ENCODE measurements at places on chromosomes 1 and 21.
A peak's percentile ranks its signal among the peaks of the same experiment; 100 is the strongest.

GRCh38 chr1:42851960-42852607, 5.7 kb downstream of the ZNF691 start:
- ATAC-seq, result no peak

DNA sequence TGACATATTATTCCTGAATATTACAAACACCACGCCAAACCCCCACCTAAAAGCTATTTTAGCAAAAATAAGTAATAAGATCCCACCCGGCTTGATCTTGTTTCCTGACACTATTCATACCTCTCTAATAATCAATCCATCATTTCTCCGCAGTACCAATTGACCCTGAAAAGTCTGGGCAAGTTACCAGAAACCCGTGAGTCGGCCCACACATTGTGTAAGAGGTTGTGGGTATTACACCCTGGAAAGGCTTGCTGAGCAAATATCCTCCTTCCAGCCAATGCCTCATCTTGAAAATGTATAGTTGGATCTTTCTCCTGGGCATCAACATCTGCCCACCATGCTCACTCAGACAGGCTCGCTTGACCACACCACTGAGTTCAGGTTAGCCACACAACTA, 451.0 kb downstream of the TTLL7 start:
- peak; percentile 40 for ATAC-seq

GRCh38 chr1:31315902-31316301, 19.1 kb downstream of the ZCCHC17 start:
- no peak for ATAC-seq

- ATAC-seq, result no peak
These were observed 104.0 kb upstream of the ZNF678 start for GRCh38 chr1:227459326-227459841.

DNA sequence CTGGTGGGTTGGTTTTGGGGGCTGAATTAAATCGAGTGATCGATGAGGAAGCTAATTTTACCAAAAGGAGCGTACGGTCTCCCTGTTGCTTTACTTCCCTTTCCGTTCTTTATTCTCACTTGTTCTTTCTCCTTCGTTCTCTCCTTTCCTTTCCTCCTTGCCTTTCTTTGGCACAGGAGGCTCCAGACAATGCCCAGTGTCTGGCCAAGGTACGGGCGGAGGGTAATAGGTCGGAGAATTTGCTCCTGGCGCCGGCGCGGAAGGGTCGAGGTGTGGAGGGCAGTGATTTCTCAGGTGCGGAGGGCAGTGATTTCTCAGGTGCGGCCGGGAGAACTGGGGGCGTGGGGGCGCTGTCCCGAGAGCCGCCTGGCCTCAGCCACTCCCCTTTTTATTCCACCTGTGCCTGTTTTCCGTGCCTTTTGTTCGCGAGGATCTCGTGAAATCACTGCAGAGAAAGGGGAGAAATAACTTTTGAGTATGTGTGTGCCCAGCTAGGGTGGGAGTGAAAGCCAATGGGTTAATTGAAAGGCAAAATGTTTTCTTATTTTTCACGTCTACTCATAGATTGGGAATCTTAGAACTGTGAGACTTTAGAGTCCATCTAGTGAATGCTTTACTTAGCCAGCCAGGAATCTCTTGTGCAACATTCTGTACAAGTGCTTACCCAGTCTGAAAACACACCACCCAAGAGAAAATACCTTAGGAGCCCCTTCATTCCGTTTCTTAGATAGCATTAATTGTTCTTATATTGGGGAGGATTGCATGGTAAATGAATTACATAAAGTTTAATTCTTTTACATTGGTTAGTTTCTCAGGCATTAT, 1.3 kb downstream of the FNBP1L start:
- no peak for ATAC-seq

DNA sequence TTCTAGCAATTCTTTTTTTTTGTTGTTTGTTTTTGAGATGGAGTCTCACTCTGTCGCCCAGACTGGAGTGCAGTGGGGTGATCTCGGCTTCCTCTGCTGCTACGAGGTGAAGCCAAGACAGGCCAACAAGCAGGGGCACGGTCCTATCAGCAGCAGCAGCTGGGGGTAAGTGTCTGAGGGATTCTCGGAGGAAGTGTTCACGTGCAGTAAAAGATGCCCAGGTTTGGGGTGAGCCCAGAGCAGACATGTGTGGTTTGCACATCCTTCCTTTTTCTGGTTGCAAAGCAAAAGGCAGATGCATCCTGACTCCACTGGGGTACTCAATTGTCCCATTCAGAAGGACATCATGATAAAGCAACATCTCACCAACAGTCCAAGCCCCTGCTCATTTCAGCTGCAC, 27.7 kb downstream of the PIGP start:
- no peak for ATAC-seq

- no peak for ATAC-seq
These were observed 438.8 kb upstream of the OLFM3 start for GRCh38 chr1:102435483-102435882.

GRCh38 chr1:32127409-32128198, 19.7 kb downstream of the KPNA6 start:
- ATAC-seq, result no peak

- ATAC-seq, result peak; percentile 70
These were observed 86.1 kb downstream of the FASLG start for GRCh38 chr1:172745014-172745413.

Measured in gastroesophageal sphincter (tissue), 4 donors.